A375 (cell line): ENCODE measurements at places on chromosomes 4 and X. TPM values are rescaled to one million over a fixed set of nuclear protein-coding genes. Genes with fewer than 3 reads are reported as not detected.

PI4K2B gene
- total RNA-seq, result 18.8 and 22.5 TPM in 2 replicates

PF4V1 gene
- total RNA-seq, result not detected in 2 replicates

RBM46 gene
- 0.32 and 0.53 TPM in 2 replicates for total RNA-seq

HSD17B10 gene
- total RNA-seq, result 140 and 153 TPM in 2 replicates

SLC25A4 gene
- total RNA-seq, result 31.7 and 37.1 TPM in 2 replicates

CLIC2 gene
- not detected in 2 replicates for total RNA-seq

ASB11 gene
- total RNA-seq, result not detected in 2 replicates

EFHC2 gene
- not detected in 2 replicates for total RNA-seq

DUX4 gene
- not detected in 2 replicates for total RNA-seq

KIT gene
- not detected in 2 replicates for total RNA-seq

GLOD5 gene
- not detected in 2 replicates for total RNA-seq

SSX4 gene
- 0.53 and 1.0 TPM in 2 replicates for total RNA-seq

DKK2 gene
- total RNA-seq, result 0.34 and 0.49 TPM in 2 replicates

TMEM192 gene
- total RNA-seq, result 8.1 and 10.6 TPM in 2 replicates

CT45A5 gene
- total RNA-seq, result 105 and 135 TPM in 2 replicates

GPRIN3 gene
- 0.19 and 0.27 TPM in 2 replicates for total RNA-seq

FAM236C gene
- not detected in 2 replicates for total RNA-seq

ARHGAP6 gene
- total RNA-seq, result 0.27 and 0.49 TPM in 2 replicates

CTAG1B gene
- total RNA-seq, result 22.1 and 66.2 TPM in 2 replicates

EDA gene
- 0.08 TPM in 1 of 2 replicates, not detected in the other for total RNA-seq

CEP135 gene
- total RNA-seq, result 20.3 and 21.2 TPM in 2 replicates

CFAP299 gene
- total RNA-seq, result not detected in 2 replicates

TRAM1L1 gene
- 1.5 and 2.6 TPM in 2 replicates for total RNA-seq

GLUD2 gene
- total RNA-seq, result 2.2 TPM in 2 replicates

UNC5C gene
- total RNA-seq, result 0.58 and 0.91 TPM in 2 replicates

PASD1 gene
- 0.05 TPM in 1 of 2 replicates, not detected in the other for total RNA-seq

CFAP47 gene
- total RNA-seq, result 0.03 and 0.08 TPM in 2 replicates

HAND2 gene
- total RNA-seq, result 6.3 and 6.6 TPM in 2 replicates

FHL1 gene
- 3.5 and 4.2 TPM in 2 replicates for total RNA-seq

GPR143 gene
- 0.08 TPM in 1 of 2 replicates, not detected in the other for total RNA-seq

GPAT3 gene
- total RNA-seq, result 117 and 120 TPM in 2 replicates
